CD4-positive, CD25-positive, alpha-beta regulatory T cell (primary cell): ENCODE measurements at places on chromosomes 6 and 20. TPM values are rescaled to one million over a fixed set of nuclear protein-coding genes. Genes with fewer than 3 reads are reported as not detected.

PPP1R14C gene
- not detected for total RNA-seq

SLC12A5 gene
- not detected for total RNA-seq

MMS22L gene
- 14.3 TPM for total RNA-seq

ERVFRD-1 gene
- total RNA-seq: not detected

TRERF1 gene
- 55.7 TPM for total RNA-seq

SLC13A3 gene
- 0.67 TPM for total RNA-seq

CCM2L gene
- not detected for total RNA-seq
